Muscle of arm (tissue), 14 donors: ENCODE measurements at places on chromosomes 16 and 17.

- no peak for DNase-seq
Measured at GRCh38 chr17:70405492-70406220, 236.3 kb downstream of the KCNJ2 start.

- peak; percentile 87 for DNase-seq
Measured at GRCh38 chr17:13002761-13003453, 14.9 kb downstream of the ELAC2 start.

GRCh38 chr17:31880311-31880710, 21.2 kb downstream of the UTP6 start:
- no peak for DNase-seq

- DNase-seq: no peak
Measured at GRCh38 chr17:82752371-82753200, 721 bp downstream of the TBCD start.
